ENCODE measurements at places on chromosomes 1 and 21.
A peak's percentile ranks its signal among the peaks of the same experiment; 100 is the strongest.

- DNase-seq: no peak
Observed at GRCh38 chr1:20073256-20073655, 3.3 kb downstream of the PLA2G5 start.

GRCh38 chr1:13781907-13782633 lies 82.1 kb downstream of the PRDM2 start:
- DNase-seq: no peak

DNA sequence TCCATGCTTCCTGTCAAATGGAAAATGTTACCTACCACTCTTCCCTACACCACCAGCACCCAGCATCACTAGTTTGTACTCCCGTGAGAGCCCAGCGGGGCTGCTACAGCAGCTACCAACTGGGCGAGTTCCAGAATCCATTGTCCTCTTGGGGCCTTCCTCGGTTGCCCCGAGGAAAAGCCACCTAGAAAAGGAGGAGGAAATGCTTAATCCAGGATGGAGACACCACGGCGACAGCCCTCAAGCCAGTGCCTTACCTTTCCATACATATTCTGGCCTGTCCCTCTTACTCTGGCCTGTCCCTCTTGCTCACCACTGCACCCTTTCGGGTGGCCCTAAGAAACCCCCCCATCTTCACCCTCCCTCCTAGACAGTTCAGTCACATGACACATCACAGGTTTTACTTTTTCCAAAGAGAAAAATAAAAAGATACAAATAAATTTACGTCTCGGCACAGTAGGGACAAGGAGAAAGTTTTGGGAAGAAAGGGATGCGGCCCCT lies 478 bp downstream of the RIT1 start:
- DNase-seq: no peak

DNA sequence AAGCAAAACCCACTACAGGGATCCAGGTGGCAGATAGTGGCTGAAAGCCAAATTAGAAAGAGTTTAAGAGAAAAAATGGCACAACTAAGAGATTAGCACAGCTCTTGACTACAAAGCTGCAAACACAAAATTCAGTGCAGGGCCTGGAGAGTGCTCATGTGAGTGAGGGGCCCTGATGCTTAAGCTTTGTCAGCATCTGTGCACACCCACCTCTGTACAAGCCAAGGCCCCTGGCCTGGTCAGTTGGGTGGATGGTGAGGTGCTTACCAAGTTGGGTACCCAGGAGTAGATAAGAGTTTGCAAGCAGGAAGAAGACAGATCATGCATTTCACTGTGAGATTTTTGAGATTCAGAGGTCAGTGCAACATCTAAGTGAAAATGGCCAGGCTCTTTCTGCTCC lies 62.7 kb upstream of the ATP1B1 start:
- peak; percentile 35 for DNase-seq

- DNase-seq: no peak
Observed at GRCh38 chr1:177210071-177210470, 39.3 kb downstream of the BRINP2 start.

GRCh38 chr1:234608025-234608910 lies 1.7 kb downstream of the IRF2BP2 start:
- DNase-seq: no peak

DNA sequence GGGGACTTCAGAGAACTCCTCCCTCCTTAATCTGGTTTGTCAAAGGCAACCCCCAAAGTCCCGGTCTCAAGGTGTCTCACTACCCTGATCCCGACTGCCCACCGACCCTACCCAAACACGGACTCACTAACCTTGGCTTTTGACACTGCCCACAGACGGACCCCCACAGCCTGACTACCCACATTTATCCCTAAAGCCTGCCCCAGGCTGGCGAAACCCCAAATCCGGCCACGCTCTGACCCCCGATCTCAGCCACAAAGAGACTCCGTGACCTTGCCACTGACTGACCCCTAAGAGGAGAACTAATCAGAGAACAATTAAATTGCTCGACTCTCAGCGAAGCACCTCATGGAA lies 5.2 kb downstream of the ID3 start:
- DNase-seq: no peak

DNA sequence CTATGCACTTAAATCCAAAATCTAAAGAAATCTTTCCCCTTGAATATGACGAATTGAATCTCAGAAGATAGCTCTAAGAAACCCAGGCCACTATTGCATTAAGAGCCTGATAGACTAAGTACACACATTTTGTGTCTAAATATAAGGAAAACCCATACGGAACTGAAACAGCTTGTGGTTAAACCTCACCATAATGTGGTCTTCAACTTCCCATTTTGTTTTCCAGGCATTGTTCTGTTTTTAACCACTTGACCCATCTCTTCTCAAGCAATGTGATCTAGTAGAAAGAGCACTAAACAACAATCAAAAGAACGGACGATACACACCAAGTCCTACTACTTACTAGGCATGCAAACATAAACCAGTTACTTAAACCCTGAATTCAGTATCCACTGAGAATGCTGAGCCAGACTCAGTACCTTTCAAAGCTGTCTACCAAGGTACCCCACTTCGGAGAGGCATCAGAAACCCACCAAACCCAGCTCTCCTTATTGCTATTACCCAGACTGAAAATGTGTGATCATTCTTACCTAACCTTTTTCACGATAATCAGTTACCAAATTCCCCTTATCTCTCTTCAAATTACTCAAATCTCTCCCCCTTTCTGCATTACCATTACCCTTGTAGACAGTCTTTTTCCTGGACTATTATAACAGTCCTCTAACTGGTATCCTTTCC lies 12.8 kb downstream of the OTUD7B start:
- no peak for DNase-seq

- DNase-seq: no peak
Observed at GRCh38 chr1:209890641-209891330, 47.2 kb upstream of the SYT14 start.

GRCh38 chr1:206635978-206636345 lies 626 bp downstream of the DYRK3 start:
- peak; percentile 2 for DNase-seq

DNA sequence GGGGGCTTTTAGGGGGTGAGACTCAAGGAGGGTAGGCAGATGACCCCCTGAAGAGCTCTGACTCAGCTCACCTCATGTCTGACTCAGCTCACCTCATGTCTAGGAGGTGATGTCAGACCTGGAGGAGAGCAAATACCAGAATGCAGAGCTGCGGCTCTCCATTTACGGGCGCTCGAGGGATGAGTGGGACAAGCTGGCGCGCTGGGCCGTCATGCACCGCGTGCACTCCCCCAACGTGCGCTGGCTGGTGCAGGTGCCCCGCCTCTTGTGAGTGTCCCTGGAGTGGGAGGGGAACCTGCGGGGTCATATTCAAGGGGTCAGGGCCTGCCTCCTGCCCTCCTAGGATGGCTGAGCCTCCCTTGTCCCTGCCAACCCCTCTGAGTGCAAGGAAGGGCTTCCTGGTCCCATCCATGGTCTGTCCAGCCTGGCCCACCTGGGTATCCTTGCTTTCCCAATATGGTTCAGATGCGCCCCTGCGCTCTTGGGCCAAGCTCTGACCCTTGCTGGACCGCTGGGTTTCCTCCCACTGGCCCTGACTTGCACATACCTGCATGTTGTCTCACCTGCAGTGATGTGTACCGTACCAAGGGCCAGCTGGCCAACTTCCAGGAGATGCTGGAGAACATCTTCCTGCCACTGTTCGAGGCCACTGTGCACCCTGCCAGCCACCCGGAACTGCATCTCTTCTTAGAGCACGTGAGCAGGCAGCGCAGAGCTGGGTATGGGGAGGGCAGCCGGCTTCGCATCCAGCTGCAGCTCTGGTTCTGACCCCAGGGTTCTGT lies 9.1 kb downstream of the AMPD2 start:
- no peak for DNase-seq
